Hippocampal formation (tissue), 2 donors: ENCODE measurements at places on chromosomes 1 and 21.

DNA sequence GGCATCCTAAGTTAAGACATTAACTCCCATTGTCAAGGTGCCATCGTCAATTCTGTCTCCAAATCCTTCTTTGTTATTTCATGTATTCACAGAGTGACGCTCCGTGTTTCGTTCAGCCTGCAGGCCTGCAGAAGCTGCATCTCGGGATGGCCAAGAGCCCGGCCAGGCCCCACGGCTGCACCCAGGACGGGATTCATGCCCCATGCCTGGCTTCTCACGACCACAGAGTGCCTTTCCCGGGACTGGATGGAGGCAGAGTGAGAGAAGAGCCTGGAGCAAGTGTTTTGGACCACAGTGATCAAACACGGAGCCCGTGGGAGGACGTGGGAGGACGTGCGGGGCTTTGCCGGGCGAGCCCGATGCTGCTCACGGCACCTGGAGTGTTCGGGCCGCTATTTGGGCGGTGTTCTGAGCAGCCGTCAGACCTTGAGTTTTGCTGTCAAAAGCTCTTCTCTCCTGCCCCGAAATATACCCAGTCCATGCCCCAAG, 56.8 kb downstream of the COL6A1 start:
- no peak for DNase-seq

GRCh38 chr1:215523128-215523861, 43.8 kb upstream of the KCTD3 start:
- DNase-seq: no peak

DNA sequence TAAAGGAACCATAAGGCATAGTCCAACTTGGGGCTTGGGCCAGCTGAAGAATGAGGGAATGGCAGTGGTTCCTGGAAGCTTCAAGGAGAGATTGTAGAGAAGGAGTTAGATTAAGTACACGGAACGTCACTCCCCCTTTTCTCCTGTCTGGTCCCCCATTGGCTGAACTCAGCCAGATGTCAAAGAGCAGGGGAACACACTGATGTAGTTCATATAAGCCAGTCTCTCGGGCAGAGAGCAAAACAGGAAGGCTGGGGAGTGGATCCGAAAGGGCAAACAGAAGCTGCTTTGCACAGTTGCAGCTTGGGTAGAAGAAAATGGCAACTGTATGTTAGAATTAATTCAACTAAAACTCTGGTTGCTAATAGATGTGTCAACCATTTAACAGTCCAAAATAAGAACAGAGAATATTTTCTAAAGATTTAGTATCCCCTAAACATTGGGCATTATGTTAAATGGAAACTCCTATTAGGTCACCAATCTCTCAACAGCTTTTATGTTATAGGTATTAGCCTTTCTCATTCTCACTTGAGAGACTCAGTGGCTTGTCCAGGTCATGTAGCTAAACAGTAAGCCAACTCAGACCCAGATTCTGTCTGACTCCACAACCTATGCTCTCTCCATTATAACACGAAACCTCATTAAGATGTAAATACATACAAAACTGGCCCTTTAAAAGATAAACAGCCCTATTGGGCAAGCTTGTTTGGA, 600.7 kb upstream of the USP24 start:
- DNase-seq: no peak

DNA sequence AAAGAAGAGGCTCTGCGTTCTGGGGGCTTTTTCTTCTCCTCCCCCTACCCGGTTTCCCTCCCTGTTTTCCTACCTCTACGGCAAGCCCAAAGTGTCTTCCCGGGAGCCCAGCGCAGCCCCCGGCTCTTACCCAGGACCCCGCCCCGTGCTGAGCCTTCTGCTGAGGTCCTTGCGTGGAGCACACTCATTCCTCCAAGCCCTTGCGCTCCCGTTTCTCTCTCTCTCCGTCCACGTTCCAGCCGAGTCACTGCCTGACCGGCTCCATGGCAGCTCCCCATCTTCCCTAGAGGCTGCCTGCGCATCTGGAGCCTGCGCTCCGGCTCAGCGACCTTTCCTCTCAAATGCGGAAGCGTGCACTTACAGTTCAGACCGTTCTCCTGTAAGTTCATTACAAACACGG, 24.9 kb upstream of the PDXK start:
- DNase-seq: no peak

- DNase-seq: no peak
Measured at GRCh38 chr1:171090604-171091003, at the start of gene FMO3. Gene FMO3 (plus strand): TSS chr1:171090905. CDS start chr1:171092659, 1,754 bp downstream.

DNA sequence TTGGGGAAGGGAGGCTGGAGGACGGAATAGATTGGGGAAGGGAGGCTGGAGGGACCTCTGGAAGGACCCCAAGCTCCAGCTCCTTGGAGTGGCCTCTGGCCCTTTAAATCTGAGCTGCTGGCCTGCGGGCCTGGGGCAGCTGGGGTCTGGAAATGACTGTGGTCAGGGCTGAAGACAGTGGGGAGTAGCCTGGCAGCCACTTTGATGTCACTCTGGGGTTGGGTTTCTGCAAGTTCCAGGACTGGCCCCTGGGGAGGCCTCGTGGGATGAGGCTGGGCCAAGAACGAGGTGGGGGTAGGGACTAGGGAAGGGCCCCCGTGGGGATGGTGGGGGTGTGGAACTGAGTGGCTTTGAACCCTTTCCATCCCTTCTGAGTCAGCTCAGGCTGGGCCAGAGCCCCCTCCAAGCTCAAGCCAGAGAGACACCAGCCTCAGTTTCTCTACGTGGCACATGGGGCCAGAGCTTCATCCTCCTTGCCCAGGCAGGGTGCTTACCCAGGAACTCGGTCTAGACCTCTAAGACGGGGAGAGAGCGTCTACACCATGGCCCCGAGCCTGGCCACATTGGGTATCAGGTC, 59.7 kb downstream of the ALPL start:
- DNase-seq: no peak

- DNase-seq: no peak
Measured at GRCh38 chr21:31609081-31609480, 50.4 kb upstream of the SOD1 start.
